ENCODE measurements at places on chromosomes 3 and 15.

- peak; percentile 47 for DNase-seq
These were observed 2.8 kb downstream of the HEMK1 start for GRCh38 chr3:50572158-50572557.

DNA sequence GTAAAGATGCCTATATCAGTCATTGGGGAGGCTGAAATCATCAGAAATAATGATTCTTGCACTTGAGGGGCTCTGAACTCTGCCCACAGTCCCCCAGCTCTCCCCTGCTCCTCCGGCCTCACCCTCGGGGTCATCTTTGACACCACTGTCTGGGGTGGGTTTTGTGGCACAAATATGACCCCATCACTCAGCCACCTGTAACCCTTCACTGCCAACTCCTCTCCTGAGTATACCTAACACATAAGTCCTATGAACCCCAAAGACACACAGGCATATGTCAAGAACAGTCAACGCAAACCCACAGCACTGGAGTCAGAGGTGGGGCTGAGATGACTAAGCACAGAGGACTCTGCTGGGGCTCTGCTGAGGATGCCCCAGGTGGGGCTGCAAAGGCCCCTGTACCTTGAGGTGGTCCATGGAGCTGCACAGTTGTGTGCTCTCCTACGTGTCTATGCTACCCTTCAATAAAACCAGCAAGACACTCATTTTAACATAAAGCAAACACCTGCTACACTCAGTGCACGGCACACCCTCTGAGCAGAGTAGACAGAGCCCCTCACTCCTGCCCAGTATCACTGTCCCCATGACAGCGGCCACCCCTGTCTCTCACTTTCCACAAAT lies 29.9 kb downstream of the SLC41A3 start:
- DNase-seq: no peak

DNA sequence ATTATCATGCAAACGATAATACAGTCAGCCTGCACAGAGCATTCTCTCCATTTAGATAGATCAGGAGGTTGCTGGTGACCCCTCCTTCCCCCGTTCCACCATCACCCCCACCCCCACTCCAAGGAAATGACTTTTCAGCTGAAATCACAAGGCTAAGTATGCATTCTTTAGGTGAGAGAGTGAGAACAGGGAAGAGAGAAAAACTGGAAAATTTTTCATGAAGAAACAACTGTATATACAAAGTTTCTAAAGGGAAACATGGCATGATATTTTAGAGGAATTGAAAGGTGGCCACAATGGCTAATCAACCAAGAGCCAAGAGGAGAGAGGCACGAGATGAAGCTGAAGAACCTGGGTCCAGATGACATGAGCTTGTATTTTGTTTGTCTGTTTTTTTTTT lies 22.2 kb downstream of the BCL2A1 start:
- no peak for DNase-seq

DNA sequence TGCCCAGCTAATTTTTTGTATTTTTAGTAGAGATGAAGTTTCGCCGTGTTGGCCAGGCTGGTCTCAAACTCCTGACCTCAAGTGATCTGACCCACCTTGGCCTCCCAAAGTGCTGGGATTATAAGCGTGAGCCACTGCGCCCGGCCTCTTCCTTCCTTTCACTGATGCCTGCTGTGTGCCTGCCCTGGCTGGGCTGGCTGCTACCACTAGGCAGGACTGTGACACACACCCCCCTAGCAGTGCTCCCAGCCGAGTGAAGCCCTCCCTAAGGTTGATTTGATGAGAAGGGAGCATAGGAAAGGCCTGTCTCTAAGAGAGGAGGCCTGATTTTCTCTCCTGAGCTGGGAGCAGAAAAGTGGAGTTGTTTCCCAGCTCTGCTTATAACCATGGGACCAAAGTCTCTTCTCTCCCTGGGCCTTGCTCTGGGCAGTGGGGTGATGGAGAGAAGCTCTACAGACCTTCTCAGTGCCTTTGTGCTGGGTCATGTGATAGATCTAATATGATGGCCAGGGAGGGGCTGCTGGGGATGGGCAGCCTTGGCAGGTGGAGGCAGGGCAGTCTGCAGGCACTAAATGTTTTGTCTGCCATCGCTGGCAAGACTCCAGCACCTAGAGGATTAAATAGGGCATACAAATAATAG lies 20.1 kb upstream of the SFMBT1 start:
- no peak for DNase-seq

- DNase-seq: peak; percentile 17
These were observed 68.1 kb upstream of the SCN5A start for GRCh38 chr3:38717355-38718240.

GRCh38 chr3:37326801-37327200 lies 152.4 kb upstream of the LRRFIP2 start:
- DNase-seq: no peak

GRCh38 chr3:47849186-47849698 lies 46.3 kb downstream of the DHX30 start:
- DNase-seq: no peak

DNA sequence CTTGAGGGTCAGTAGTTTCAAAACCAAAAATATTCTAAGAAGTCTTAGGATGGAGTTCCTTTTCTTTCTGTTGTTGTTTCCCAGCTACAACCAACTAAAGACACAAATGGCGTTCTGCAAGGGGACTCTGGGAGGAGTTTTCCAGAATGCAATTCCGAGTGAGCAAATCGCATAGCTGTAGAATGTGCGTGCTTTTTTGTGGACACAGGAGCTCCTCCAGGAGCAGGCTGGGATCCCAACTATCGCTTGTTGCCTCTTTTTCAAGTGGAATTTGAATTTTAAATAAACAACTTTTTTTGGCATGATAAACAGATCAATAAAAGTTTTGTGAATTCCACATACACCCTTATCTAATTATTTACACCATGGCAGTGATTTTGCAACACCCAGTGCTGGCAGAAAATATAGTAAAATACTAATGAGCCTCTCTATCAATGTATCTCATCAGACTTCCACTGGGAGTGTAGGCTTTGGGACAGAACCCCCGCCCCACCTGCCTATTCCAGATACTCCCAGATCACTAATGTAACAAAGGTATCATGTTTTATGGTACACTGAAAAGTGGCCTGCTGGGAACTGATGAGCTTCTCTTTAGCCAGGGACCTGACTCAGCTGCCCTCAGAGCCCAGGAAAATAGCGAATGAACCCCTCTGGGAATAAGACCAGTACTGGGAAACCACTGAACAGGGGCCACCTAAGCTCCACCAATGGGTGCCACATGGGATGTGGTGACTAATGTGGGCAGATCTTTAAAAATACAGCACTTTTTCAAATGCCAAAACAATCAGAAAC lies 66.4 kb downstream of the LMCD1 start:
- DNase-seq: no peak
